ENCODE measurements at places on chromosomes 13 and 19.

- no peak for DNase-seq
These were observed 8.8 kb downstream of the TPM4 start for GRCh38 chr19:16085115-16085514.

GRCh38 chr13:109483284-109483683 is 303.1 kb downstream of the IRS2 start:
- DNase-seq: no peak

DNA sequence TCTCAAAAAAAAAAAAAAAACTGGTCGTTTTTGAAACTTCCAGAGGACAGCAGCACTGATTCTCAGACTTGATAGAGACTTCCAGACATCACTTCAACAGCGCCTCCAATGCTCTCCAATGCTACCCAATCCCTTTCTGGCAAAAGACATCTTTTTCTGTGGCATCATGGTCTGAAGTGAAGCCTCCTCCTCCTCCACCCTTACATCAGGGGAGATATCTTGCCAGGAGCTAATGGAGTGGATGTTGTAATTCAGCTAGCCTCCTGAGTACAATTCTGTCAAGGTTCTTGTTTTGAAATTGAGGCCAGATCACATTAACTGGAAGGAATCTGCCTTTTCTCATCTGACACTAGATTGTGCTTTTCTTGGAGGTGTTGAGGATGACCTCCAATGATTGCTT is 24.2 kb downstream of the FXYD5 start:
- DNase-seq: no peak

GRCh38 chr13:94188201-94188854 is 291.2 kb downstream of the DCT start:
- DNase-seq: no peak

DNA sequence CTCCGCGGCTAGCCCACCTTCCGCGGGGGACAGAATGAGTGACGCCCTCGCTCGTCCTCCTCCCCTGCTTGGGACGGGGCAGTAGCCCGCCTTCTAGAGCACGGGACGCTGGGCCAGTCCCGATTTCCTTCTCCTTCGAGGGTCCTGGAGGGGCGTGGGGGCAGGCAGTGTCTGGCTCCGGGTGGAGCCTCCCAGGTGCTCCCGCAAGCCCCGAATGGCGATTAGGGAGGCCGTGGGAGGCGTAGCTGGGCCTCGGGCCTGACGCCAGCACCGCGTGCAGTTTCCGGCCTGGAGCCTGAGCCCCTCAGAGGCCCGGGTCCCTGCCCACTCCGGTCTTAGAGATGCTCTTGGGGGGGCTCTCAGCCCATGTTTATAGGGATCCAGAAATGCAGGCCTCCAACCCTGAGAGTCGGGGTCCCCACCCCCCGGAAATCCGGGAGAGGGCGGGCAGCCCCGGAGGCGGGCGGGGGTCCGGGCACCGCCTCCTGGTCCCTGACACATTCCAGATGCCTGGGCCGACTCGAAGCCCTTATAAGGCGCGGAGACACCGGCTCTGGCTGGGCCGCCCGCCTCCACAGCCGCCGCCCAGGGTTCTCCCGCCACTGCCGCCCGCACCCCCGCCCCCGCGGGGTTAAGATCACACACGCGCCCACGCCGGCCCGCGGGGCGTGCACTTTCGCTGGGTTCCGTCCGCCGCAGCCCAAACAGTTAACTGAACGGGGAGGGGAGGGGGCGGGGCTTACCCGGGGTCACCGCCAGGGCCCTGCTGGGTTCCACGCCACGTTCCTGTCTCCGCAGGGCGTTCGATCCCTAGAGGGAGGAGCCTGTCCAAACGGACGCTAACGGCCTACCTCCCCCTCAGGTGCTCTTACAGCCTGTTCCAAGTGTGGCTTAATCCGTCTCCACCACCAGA is 1.5 kb downstream of the MYADM start:
- no peak for DNase-seq

DNA sequence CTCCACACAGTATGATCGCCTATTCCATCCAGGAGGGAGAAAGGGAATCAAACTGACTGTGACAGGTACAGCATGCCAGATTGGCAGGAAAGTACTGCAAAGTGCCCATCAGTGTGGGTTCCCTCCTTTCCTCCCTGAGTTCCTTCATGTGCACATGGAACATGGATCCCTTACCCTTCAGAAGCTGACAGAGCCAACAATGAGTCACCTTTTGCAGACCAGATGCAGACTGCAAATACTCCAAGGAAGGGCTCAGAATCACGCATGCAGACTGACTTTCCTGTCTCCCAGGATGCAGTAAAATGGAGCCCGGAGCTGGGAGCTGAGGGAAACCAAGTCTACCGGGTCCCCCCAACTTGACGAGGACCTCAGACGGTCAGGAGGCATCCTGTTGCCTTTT is 41.8 kb downstream of the SACS start:
- DNase-seq: no peak

DNA sequence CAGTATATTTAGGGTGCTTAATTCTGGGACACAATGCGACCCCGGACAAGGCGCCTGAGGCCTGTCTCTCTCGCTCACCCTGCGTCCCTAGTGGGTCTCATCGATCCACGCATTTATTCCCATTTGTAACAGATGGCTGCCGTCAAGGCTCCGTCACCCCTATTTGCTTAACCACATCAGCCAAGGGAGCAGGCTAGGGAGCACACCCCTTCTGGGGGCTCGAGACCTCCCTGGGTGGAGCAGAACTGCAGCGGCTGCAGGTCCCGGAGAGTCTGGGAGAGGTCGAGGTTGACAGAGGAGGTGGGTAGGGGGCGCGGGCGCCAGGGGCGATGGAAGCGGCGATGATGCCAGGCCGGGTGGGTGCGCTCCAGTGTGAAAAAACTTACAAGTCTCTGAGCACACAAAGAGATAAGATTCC is 507 bp downstream of the ALG5 start:
- DNase-seq: no peak

DNA sequence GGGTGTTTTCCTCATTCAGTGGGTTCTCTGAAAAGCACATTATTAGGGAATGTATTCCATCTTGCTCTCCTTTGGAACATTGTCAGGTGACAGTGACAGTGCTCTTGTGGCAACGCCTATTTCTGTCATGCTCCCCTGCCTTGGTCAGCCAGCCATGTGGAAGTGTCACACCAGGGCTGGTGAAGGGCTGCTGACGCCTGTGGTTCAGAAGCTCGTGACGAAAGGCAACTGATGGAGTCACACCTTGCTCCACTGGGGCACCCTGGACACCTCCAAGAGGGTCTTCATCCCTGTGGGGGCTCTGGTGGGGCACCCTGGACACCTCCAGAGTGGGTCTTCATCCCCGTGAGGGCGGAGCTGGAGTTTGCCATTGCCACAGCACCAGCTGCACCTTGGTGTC is 68.9 kb upstream of the GPR183 start:
- DNase-seq: no peak

DNA sequence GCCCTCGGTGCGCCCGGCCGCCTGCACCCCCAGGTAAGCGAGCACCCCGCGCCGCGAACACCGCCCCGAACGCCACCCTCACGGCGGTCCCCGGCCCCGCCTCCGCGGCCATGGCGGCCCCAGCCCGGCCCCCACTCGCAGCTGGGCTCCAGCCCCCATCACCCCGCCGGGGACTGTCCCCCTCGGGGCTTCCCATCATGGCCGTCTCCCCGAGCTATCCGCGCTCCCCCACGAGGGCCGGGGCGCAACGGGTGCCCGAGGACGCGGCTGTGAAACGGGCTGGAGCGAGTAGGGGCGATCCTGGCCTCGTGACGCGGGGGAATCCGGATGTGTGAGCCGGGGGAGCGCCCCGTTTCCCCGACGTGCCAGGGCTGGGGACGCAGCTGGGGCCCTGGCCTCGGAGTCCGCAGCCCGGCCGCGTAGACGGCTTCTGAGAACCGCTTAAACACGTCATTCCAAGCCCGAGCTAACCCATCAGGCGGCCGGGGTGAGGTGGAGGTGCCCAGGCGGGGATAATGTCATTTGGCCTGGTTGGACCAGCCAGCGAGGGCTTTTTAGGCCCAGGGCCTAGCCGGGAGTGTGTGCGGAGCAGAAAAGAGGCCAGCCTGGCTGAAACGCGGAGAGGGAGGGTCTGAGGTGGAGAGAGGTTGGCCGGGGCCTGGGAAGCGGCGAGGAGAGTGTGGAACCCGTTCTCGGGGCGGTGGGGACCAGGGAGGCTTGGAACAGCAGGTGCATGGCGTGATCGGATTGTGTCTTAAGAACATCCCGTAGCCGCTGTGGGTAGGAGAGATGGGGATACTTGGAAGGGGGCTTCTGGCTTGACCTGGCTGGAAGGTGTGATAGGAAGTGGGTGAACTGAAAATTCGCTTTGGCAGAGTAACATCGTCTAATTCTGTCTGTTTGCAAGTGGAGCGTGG is 550 bp downstream of the CERS4 start:
- DNase-seq: no peak

DNA sequence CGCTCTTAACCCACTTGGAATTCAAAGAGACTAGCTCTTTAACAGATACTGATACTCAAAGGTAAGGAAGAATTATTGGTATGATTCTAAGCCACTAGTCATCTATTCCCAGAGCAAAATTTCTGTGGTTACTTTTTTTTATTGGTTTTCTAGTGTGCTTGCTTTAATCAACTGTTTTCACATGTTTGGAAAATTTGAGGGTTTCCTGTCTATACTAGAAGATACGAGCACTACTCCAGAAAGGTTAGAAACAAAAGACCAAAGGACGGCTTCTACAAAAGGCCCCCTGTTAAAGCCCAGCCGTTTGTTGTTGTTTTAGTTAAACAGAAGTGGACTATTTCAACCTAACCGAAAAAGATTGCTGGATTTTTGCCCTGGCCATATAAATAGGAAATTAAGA is 18.5 kb upstream of the LPAR6 start:
- DNase-seq: no peak

DNA sequence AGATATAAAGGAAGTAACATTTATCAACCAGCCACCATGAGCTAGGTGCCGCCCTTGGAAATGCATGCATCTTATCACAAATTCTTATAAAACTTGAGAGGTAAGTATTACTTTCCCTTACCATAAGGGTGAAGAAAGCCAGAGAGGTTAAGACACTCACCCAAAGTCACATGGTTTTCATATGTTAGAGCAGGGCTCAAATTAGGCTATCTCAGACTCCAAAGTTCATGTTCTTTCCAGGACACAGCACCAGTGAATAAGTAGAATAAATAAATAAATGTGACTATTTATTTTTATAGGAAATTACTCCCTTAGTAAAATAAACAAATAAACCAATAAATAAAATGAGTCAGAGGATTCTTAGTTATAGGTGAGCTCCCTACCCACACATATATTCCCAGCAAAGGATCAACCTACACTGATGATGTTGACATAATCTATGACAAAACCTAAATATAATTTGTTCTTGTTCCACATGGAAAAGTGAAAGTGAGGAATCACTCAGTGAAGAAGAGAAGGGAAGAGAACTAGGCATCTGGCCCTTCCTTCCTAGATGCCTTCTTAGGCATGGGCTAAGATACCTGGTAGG is 27.2 kb downstream of the SPRY2 start:
- DNase-seq: no peak

- no peak for DNase-seq
These were observed 908.2 kb downstream of the EFNB2 start for GRCh38 chr13:105627270-105627669.

DNA sequence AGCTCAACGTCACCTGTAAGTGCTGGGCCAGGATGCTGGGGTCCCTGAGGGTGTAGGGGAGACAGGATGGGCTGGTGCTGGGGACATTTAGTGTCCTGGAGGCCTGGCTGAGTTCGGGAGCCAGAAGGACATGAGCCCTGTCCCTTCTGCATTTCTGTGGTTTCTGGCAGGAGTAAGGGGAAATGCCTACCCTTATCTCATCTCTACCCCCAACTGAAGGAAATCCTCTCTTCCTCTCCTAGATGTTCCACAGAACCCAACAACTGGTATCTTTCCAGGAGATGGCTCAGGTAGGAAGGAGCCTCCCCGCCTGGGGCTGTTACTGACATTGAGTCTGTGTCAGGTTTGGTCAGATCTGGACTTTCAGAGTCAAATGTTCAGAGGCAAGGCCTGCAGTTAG is 1.2 kb downstream of the CD33 start:
- no peak for DNase-seq

- no peak for DNase-seq
These were observed 994 bp downstream of the CCDC194 start for GRCh38 chr19:17393002-17393401.

- DNase-seq: no peak
These were observed 53.5 kb downstream of the RFC3 start for GRCh38 chr13:33871207-33872004.

DNA sequence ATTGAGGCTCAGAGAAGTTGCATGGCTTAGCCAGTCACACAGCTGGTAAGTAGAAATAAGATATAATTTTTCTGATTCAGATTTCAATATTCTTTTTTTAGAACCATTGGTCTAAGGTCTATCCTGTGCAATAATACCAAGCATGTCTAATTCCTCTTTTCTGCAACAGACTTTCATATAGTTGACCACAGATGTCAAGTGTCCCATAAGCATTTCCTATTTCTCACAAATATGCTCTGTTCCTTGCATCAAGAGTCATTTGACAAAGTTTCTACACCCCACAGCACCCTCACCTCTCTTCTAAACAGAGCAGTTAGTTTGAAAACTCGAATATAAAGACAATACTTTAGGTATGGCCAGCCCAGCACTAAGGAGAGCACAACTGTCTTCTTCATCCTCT is 26.8 kb upstream of the SACS start:
- no peak for DNase-seq

- DNase-seq: no peak
These were observed 6.2 kb downstream of the ZNF253 start for GRCh38 chr19:19871932-19872331.

- DNase-seq: no peak
These were observed 3.7 kb downstream of the ATP4A start for GRCh38 chr19:35559781-35560180.

- DNase-seq: no peak
These were observed 123.5 kb upstream of the CACNA1A start for GRCh38 chr19:13629687-13630357.

- DNase-seq: no peak
These were observed 13.9 kb downstream of the RABAC1 start for GRCh38 chr19:41945135-41945766.

DNA sequence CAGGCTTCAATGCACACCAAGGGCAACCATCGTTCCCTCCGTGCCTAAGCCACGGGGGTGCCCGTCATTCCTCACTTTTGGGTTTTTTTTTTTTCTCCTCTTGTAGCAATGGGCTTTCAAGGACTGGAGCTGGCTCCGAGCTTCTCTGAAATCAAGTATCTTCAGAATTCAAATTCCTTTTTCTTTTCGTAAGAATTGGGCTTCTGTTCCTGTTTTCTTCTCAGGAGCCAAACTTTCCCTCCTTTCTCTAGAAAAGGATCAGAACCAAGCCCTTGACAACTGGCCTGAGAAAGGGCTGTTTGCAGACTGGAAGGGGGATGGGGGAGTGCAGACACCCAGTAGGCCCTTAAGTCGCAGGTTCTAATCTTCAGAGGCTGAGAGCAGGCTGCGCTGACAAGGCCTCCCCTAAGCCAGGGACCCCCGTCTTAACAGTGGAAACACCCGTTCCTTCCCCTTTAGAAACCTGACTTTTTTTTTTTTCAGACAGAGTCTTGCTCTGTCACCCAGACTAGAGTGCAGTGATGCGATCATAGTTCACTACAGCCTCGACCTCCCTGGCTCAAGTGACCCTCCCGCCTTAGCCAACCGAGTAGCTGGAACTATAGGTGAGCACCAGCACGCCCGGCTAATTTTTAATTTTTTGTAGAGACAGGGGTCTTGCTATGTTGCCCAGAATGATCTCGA is 51.6 kb downstream of the RFX2 start:
- DNase-seq: no peak

- no peak for DNase-seq
These were observed 52.0 kb downstream of the NWD1 start for GRCh38 chr19:16771618-16772017.

Data from cortex of kidney (tissue), 1 donor.